ENCODE measurements at places on chromosomes 16 and 17.
A peak's percentile ranks its signal among the peaks of the same experiment; 100 is the strongest.

DNA sequence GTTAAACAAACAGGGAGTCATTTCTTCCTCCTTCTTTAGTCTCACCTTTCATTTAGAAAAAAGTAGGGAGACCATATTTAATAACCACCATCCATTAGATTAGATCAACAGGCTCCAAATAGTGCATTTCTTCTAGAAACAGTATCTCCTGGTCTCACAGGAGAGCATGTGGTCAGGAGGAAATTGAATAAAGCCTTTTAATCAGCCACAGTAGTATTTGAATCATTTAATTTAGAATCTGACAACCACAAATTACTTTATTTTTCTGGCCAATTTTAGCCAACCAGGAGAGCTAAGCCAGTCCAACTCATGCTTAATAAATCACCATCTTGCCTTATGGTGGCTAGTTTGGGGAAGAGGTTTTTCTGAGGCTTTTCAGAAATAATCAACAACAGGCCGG is 26.3 kb upstream of the ZFP90 start:
- no peak for DNase-seq

DNA sequence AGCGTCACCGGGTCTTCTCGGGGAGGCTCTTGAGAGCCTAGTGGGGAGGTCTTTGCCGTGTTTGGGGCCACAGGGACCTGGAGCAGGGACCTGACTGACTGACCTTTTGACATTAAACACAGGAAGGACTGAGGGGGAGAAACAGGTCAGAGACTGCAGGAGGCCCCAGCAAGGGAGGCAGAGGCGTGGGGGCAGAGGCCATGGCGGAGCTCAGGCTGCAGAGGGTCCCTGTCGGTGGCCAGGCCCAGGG is 41.6 kb upstream of the GSE1 start:
- no peak for DNase-seq

DNA sequence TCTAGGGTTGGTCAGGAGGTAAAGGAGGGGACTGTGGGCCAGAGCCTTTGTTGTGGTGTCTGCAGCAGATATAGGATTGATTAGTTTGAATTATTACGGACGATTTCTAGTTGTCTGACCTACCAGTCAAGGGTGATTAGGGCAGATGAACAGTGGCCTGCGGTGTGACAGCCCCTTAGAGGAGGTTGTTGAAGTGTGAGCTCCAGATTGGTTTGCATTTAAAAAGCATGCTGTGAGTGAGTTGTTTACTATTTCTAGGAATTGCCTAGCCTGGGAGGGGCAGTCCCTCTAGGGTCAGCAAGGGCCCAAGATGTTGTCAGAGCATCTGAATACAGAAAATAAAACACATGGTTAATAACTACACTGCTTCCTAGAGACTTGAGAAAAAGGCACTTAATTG is 108.8 kb downstream of the ARHGAP44 start:
- DNase-seq, result no peak

DNA sequence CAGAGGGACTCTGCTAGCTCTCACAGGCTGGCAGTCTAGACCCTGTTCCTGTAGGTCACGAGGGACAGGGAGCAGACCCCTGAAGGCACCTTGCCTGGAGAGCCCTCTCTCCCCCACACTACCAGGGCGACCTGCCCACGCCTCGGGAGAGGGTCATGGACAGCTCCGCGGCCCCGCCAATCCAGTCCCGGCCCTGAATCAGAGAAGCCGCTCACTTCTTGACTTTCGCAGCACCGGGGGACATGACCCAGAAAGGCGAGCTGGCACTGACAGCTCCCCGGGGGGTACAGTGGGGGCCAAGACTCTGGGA is 5.1 kb downstream of the KIFC3 start:
- no peak for DNase-seq

DNA sequence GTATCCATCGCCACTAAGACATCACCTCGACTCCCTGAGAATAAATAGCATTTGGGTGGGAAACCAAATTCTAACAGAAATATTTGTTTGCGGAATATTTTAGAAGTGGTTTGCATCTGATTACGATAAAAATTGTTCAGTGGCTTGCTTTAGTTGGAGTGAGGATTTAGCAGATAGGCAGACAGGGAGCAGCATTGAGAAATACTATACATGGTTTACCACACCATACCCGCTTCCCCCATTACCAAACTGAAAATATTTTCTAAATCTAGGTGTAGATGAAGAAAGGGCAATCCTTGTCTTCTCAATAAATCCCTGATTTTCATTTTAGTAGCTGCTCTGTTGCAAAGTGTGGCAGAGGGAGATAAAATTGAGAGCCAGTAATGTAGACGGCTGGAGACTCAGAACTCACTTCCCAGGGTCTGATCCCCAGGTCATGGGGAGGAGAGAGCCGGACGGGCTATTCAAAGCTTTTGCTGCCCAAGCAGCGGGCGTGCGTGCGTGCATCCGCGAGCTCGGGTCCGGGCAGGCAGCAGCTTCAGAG is 808 bp upstream of the BAHCC1 start:
- DNase-seq, result no peak

- no peak for DNase-seq
Measured at GRCh38 chr17:50184611-50185398, 16.6 kb downstream of the COL1A1 start.

DNA sequence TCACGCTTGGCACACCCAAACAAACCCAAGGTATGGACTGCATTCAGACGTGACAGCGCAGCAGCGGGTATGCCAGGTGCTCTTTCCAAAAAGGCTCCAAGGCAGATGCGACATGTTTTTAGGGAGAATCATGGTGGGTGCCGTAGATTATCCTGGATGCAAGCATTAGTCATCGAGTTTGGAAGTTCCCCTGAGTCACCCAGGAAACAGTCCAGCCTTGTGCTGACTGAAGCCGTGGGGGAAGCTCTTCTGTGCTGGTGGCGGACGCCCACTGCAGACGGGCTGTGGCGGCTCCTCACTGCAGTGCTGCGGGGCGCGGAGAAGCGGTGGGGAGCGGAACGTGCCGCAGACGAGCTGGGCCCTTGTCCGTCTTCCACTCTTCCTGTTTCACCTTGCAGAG is 13.9 kb downstream of the JPT2 start:
- no peak for DNase-seq

GRCh38 chr16:88558457-88559442 is 11.5 kb upstream of the ZC3H18 start:
- DNase-seq, result peak; percentile 38
